ENCODE measurements at places on chromosomes 6 and 20.
A peak's percentile ranks its signal among the peaks of the same experiment; 100 is the strongest.

DNA sequence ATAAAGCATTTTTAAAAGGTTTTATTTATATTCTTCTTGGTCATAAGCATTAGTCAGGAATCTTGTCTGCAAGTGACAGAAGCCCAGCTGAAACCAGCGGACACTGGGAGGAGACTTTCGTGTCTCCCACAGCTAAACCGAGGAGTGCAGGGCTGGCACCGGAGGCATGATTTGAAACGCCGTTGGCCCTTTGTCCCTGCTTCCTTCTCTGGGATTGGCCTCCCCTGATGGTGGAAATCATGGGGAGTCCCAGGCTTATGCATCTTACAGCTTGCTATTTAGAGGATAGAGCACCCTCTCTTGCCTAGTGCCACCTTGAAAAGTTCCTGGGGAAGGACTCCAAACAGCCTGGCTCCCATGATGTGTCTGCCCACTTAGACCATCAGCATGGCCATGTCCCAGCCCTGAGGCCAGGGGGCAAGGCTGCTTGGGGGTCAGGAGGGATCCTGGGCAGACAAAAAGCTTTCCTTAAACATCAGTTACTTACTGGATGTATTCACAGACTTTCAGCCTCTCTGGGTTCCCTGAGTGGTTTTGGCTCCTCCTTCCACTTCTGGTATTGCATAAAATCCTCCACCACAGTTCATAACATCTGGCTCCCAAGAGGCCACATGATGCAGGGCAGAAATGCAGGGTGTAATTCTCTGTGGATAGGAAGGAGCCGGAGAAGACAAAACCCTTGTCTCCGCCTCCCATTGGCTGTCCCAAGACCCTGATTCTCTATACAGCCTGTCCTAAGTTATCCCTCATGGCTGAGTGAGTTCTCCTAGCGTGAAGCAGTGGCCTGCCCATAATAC lies 49.3 kb upstream of the INSM1 start:
- DNase-seq = no peak

DNA sequence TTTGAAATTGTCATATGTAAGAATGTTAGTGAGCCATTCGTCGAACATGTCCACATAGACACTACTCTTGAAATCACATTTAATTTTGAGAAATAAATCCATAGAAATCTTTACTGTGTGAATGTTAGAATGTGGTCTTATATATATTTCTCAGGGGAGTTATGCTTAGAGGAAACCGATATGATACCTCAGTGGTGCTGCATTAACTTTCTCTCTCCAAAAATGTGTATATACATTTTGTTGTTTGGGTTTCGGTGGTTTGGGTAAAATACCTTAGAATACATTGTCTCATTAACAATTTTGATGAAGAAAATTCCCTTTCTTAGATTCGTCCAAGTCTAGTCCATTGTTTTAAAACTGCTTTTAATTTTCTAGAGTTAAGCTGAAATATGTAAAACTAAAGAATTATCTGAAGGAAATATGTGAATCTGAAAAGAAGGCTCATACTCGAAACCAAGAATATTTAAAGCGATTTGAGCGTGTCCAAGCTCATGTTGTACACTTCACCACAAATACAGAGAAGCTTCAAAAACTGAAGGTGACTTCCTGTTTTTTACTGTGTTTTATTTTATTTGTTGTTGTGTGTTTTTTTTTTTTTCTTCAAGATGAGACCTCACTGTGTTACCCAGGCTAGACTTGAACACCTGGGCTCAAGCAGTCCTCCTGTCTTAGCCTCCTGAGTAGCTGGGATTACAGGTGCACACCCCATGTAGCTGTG lies 10.3 kb downstream of the KIZ start:
- DNase-seq = no peak

- DNase-seq = no peak
These were observed 108.0 kb downstream of the CHD6 start for GRCh38 chr20:41510224-41510623.

- DNase-seq = no peak
These were observed 99.1 kb upstream of the DUSP22 start for GRCh38 chr6:193180-193579.

DNA sequence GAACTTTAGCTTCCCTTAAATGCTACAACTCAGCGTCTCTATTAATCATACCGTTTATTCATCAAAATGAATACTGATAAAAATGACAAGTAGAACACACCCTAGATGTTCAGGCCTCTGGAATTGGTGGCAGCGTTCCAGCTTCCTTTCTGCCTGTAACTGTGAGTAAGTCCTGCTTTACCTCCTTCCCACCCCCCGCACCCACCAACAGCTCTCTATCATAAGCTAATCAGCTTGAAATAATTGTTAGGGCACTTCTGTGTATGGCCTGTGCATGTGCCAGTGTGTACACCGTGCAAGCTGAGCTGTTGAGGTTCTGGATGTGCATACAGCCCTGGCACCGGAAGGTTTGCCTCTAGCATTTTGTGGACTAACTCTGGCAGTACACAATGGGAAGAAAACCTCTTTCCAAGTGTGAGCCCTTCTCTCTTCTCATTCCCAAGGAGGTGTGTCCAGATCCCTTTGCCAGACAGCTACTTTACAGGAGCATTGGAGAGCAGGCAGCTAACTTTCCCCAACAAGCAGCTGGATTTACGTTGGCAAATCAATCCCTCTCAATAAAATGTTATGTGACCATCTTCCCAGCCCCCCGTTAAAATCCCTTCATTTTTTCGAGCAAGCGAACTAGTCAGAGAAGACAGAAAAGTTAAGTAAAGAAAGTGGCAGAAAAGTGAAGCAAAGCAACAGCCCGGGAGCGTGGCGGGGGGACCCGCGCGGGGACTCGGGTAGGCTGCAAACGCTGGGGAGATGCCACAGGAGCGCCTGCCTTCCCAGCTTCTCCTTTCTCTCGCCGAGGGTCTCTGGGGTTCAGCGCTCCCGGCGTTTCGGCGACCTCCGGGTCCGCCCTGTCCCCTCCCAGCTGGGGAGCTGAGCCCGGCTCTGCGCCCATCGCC lies 803 bp upstream of the ADGRG6 start:
- DNase-seq = no peak

DNA sequence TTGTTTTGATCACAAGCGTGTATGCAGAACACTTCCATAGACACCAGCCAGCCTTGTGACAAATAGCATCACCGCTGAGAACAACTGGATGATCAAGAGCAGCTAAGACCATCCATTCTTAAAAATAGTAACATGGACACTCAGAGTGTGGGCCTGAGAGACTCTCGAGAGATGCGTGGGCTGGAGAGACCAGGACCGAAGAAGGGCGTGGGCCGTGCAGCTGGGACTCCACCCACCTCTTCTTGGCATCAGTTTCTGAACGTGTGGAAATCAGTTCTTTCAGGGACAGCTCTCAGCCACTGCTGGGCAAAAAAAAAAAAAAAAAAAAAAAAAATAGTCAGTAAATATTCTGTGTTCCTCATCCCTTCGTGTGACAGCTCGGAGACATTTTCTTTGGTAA lies 314.5 kb upstream of the CDH4 start:
- no peak for DNase-seq

DNA sequence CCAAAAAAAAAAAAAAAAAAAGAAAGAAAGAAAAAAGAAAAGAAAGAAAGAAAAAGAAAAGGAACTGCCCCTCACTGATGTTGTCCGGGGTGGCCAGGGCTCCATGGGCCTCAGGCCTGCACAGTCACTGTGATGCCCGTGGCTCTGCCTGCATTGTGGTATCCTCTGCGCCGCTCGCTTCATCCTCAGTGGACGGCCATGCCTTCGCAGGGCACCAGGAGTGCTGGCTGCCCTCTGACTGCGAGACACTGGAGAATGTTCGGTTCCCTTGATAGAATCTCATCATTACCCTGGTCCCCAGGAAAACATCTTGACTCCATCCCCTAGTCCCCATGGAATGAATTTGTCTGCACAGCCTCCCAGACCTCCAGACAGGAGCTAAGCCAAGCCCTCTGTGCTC lies 61.7 kb downstream of the TMEM242 start:
- DNase-seq = no peak

DNA sequence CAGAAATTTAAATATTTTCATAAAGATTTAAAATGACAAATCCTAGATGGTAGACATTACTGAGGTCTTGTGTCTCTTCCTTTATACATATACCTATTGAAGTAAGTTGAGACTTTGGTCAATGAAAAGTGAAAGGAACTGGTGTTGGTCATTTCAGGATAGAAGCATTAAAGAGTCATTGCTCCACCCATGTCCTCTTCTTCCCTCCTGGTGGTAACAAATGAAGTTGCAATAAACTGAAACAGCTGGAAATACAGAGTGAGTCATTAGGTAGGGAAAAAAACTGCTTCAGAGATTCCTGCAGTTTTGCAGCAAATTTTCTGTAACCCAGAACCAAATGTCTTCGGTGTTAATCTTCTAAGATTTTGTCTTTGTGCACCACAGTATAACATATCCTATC lies 448.0 kb downstream of the EYS start:
- no peak for DNase-seq

GRCh38 chr20:49580813-49581174 lies 12.9 kb upstream of the PTGIS start:
- DNase-seq = no peak

GRCh38 chr6:2053691-2054090 lies 191.7 kb downstream of the GMDS start:
- DNase-seq = no peak

DNA sequence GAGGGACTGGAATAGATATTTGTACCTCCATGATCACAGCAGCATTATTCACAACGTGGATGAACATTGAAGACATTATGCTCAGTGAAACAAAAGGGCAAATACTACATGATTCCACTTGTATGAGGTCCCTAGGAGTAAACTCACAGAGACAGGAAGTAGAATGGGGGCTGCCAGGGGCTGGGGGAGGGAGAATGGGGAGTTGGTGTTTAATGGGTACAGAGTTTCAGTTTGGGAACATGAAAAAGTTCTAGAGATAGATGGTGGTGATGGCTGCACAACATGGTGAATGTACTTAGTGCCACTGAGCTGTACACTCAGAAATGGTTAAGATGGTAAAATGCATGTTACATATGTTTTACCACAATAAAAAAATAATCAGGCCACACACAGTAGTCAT lies 164.3 kb upstream of the RREB1 start:
- no peak for DNase-seq

- no peak for DNase-seq
These were observed 55.2 kb upstream of the CBLN4 start for GRCh38 chr20:56060486-56060885.

DNA sequence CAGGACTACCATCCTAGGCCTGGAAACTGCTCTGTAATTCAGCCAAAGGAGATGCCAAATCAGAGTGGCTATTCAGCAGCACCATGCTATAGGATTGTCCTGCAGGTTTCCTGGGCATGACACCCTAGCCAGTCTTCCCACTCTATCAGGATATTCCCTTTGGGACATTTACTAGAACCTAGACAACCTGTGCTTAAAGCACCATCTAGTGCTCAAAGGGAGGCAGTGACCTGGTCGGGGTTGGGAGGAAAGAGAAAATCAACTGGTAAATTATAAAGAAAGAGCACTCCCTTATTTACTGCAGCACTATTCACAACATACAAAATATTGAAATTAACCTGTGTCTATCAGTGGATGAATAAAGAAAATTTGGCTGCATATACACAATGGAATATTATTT lies 67.2 kb upstream of the SMLR1 start:
- no peak for DNase-seq

- DNase-seq = no peak
These were observed 81.8 kb upstream of the EYA4 start for GRCh38 chr6:133159255-133159795.

GRCh38 chr20:53898556-53898931 lies 171.8 kb downstream of the BCAS1 start:
- DNase-seq = no peak

DNA sequence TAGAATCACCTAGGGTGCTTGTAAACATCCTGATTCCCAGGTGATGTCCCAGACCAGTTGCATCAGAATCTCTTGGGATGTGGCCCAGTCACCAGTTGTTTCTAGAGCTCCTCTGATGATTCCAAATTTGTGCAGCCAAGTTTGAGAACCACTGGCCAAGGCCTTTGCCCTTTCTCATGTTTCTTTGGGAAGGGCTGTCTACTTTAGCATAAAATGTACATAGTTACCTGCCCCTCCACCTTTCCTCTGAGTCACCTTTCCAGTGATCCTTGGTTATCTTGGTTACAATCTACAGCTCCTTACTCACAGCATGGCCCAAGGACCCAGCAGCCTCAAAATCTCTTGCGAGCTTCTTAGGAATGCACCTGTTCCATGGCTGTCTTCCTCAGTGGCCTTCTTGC lies 266.4 kb upstream of the PRND start:
- no peak for DNase-seq

DNA sequence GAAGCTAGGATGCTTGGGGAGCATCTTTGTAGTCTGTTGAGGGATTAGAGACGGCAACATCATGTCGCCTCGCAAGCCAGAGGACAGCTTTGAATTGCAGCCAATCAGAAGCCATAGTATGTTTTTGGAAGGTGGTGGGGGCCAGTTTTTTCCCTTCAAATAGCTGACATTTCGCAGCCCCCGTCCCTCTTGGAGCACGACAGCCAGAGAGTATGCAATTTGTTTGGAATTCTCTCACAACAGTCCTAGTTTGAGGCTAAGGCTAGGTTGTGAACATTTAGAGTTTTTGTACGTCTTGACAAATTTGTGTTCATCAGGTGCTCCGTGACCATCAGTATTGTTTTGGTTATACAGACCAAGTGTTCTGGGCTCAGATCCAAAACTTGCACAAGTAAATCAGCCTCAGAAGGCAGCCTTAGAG lies 83.3 kb downstream of the PLCB1 start:
- no peak for DNase-seq

- peak; percentile 16 for DNase-seq
These were observed 31.0 kb downstream of the GLO1 start for GRCh38 chr6:38671885-38672467.

- no peak for DNase-seq
These were observed 101.0 kb upstream of the EDN1 start for GRCh38 chr6:12189150-12189549.

DNA sequence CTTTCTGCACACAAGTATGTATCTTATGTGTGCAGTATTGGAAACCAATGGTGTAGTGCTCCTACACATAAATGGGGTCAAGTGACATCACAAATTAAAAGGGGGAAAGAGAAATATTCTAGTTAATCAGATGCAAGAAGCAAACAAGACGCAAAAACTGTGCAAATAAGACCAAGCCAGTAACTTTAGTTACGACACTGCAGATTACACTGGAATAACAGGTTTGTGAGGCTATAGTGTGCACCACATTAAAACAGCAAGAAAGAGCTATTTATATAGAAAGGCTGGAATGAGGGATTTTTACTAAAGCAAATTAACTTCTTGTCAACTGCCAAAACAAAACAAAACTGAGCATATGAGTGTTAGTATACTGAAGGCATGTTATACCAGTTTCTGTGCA lies 45.8 kb downstream of the NR2E1 start:
- DNase-seq = no peak

DNA sequence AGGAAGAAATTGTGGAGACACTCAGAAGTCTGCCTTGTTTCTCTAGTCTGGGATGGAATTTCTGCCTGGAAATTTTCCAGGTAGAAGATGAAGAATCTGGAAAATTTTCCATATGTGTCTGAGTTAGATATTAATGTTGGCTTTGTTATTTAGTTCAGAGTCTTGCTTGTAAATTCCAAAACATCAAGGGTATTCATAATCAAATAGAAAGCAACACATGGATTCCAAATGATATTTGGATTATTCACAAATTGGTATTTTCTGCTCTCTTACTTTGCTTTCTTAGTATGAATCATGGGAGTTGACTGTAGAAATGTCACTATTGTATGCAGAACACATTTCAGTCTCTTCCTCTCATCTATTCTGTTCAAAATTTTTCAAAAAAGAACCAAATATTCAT lies 116.0 kb downstream of the GRIK2 start:
- DNase-seq = no peak

GRCh38 chr6:154403788-154404187 lies 47.2 kb upstream of the IPCEF1 start:
- DNase-seq = no peak

GRCh38 chr20:44137266-44137801 lies 49.7 kb downstream of the JPH2 start:
- no peak for DNase-seq
